Activated CD4-positive, alpha-beta T cell treated with anti-CD3 and anti-CD28 coated beads, Interleukin-2, amount 50 U/mL, for 1 hour (primary cell): ENCODE measurements at places on chromosomes 6 and 20.

DNA sequence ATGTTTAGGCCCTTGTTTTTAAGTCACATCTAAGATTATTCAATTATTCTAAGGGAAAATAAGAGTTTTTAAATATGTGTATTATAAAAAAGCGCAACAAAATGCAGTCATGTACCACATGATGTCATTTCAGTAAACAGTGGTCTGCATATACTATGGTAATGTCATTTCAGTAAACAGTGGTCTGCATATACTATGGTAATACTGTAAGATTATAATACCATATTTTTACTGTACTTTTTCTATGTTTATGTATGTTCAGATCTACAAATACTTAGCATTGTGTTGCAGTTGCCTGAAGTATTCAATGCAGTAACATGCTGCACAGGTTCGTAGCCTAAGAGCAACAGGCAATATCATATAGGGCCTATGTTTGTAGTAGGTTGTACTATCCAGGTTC, 21.4 kb downstream of the MEI4 start:
- DNase-seq, result no peak

- no peak for DNase-seq
Measured at GRCh38 chr20:10986586-10986985, 312.8 kb upstream of the JAG1 start.

GRCh38 chr20:17698384-17698783, 1.4 kb upstream of the BANF2 start:
- no peak for DNase-seq

DNA sequence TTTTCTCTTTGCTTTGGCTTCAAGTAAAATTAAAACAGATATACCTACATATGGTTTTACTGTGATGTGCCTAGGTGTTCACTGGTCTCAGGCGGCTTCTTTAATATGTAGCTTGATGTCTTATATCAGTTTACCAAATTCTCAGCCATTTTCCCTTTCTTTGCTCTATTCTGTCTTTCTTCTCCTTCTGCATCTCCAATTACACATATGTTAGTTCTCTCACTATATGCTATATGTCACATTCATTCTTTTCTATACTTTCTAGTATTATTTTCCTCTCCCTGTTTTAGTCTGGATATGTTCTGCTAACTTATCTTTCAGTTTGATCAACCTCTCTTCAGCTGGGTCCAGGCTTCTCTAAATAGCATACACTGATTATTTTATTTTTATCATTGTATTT, 14.4 kb upstream of the WFDC8 start:
- no peak for DNase-seq

DNA sequence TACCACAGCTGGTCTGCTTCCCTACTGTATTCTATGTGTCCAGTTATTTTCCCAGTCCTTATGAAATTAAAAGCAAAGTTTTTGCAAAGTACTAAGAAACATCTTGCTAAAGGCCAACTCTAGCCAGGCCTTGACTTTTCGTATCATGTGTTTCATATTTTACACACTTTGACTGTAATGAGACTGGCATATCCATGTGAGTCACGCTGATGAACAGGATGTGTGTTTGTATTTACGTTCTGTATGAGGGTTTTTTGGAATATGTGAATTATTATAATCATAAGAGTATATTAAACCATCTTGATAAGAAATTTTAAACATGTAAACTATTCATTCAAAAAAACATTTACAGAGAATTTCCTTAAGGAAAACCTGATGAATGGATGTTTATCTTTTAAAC, 59.7 kb downstream of the EYA4 start:
- DNase-seq, result no peak

DNA sequence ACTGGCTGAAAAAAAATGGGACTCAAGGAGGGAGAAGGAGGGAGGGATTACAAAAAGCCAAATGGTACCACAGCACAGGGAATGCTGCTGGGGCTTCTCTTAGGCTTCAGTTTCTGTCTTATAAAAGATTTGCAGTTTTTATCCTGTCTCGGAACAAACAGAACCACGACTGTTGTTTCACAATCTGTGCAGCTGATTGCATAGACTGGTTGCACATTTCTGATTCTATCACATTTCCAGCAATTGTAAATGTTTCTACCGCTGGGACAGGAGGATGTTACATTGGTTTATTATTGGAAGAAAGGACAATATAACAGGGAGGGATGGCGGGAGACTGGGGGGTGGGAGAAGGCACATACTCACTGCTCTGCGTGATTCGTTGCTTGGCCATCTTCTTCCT, 73.5 kb upstream of the ARID1B start:
- no peak for DNase-seq
